ENCODE measurements at places on chromosomes 3 and 15.

- no peaks in the 10 kb centered on the region for H3K4me1 ChIP-seq
- H3K4me3 ChIP-seq, result no peak overlapping the region
- H3K27me3 ChIP-seq, result no peaks in the 10 kb centered on the region
- H3K27ac ChIP-seq, result no peak overlapping the region
- no peaks in the 10 kb centered on the region for H3K36me3 ChIP-seq
- no peak for DNase-seq
These were observed 173.3 kb upstream of the GAP43 start for GRCh38 chr3:115450036-115450435.

DNA sequence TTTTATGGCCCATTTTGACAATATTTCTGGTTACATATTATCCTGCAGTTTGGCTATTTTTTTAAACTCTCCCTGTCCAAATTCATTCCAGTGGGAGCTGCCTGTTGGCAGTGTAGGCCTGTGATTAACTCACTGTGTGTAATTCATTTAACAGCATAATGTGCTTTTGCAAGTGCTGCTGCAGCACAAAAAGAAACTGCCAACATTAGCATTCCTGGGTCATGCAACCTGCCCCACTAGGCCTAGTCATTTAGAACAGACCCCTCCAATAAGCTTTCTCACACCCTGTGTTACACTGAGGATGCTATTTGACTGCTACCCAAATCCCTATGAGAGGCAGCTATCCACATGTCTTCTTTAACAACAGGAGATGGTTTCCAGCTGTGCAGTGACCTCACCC, 251.2 kb upstream of the UBE2E2 start:
- H3K27me3 ChIP-seq, result no peaks in the 10 kb centered on the region
- H3K4me3 ChIP-seq, result no peak overlapping the region
- no peak overlapping the region for H3K27ac ChIP-seq

DNA sequence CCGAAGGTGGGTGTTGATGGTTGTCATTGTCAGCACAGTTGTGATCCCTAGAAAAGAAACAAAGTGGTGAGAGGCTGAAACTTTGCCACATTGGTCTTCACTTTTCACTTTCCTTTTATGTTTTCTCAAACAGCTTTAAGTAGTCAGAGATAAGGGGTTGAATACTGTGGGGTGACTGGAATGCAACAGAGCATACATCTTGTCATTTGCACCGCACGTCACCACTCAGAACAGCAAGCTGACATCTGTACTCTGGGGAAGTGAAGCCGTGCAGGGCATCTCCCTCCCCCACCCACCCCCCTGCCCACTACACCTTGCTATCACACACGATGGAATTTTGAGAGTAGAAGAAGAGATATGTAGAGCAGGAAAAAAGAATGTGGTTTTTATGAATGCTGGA, 211.7 kb downstream of the GABRB3 start:
- H3K27ac ChIP-seq, result no peak overlapping the region
- DNase-seq, result no peak
- no peaks in the 10 kb centered on the region for H3K4me1 ChIP-seq
- no peaks in the 10 kb centered on the region for H3K27me3 ChIP-seq
- H3K4me3 ChIP-seq, result no peak overlapping the region

GRCh38 chr3:15549846-15550245, 28.3 kb upstream of the COLQ start:
- no peaks in the 10 kb centered on the region for H3K4me1 ChIP-seq
- H3K4me3 ChIP-seq, result no peak overlapping the region
- H3K27me3 ChIP-seq, result no peaks in the 10 kb centered on the region
- no peaks in the 10 kb centered on the region for H3K36me3 ChIP-seq
- DNase-seq, result no peak

- H3K4me3 ChIP-seq, result no peak overlapping the region
- H3K27ac ChIP-seq, result no peak overlapping the region
- H3K4me1 ChIP-seq, result peaks cover under 1% of the 10 kb centered on the region
These were observed 6.0 kb downstream of the TADA3 start for GRCh38 chr3:9786209-9786739.

GRCh38 chr15:48337607-48338006, 6.4 kb downstream of the DUT start:
- DNase-seq, result no peak
- H3K27me3 ChIP-seq, result no peaks in the 10 kb centered on the region
- H3K4me3 ChIP-seq, result no peak overlapping the region
- peaks cover 6% of the 10 kb centered on the region for H3K36me3 ChIP-seq
- H3K4me1 ChIP-seq, result peaks cover 4% of the 10 kb centered on the region
- no peak overlapping the region for H3K27ac ChIP-seq

- no peaks in the 10 kb centered on the region for H3K27me3 ChIP-seq
- peaks cover 13% of the 10 kb centered on the region for H3K4me1 ChIP-seq
- H3K27ac ChIP-seq, result peak overlapping the region; percentile 9
- no peaks in the 10 kb centered on the region for H3K36me3 ChIP-seq
- peak; percentile 51 for DNase-seq
These were observed 60.1 kb downstream of the MGLL start for GRCh38 chr3:127762077-127762786.

GRCh38 chr3:115399750-115400149, 223.6 kb upstream of the GAP43 start:
- no peaks in the 10 kb centered on the region for H3K27me3 ChIP-seq
- no peaks in the 10 kb centered on the region for H3K36me3 ChIP-seq
- DNase-seq, result no peak
- no peaks in the 10 kb centered on the region for H3K4me1 ChIP-seq
- H3K27ac ChIP-seq, result no peak overlapping the region

DNA sequence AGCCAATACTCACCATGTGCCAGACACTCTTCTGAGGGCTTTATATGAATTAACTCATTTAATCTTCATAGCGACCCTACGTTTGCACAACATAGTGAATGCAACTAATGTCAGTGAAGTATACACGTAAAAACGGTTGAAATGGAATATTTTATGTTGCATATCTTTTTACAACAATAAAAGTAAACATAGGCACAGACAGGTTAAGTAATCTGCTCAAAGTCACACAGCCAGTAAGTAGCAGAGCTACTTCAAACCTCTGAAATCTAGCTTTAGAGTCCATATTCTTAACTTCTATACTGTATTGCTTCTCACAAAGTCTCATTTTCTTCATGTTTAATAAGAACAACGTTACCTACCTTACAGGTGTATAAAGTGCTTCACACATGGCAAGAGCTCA, 1.6 kb downstream of the SEC11A start:
- peaks cover 12% of the 10 kb centered on the region for H3K36me3 ChIP-seq
- no peak overlapping the region for H3K4me3 ChIP-seq
- H3K4me1 ChIP-seq, result peaks cover 9% of the 10 kb centered on the region
- no peaks in the 10 kb centered on the region for H3K27me3 ChIP-seq
- DNase-seq, result no peak

DNA sequence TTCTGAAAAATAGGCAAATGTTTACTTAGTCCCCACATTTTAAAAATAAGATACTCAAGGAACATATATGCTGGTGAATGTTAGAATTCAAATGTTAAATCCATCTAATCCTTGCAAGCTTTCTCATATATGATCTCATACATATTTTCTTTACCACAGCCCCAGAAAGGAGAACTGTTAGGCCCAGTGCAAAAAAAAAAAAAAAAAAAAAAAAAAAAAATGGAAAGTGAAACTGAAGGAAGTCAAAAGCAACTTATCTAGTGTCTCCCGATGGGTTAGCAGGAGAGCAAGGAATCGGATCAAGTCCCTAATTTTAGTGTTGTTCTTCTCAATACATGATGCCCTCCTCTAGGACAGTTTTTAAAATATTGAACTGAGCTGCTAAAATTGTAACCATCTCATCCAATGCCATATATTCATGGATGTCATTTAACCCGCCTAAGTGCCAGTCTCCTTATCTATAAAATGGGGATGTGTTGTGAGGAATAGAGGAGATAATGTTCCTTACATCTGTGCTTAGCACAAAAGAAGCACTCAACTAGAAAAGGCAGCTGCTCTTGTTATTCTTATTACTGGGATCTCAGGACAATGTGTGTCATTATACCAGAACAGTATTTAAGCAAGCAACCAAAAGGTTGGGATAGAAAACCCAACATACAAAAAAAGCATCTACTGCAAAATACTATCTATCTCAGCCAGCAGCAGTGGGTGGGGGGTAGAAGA, 279.7 kb downstream of the MAGI1 start:
- DNase-seq, result no peak
- H3K4me1 ChIP-seq, result peaks cover 2% of the 10 kb centered on the region
- no peak overlapping the region for H3K27ac ChIP-seq
- no peaks in the 10 kb centered on the region for H3K27me3 ChIP-seq

DNA sequence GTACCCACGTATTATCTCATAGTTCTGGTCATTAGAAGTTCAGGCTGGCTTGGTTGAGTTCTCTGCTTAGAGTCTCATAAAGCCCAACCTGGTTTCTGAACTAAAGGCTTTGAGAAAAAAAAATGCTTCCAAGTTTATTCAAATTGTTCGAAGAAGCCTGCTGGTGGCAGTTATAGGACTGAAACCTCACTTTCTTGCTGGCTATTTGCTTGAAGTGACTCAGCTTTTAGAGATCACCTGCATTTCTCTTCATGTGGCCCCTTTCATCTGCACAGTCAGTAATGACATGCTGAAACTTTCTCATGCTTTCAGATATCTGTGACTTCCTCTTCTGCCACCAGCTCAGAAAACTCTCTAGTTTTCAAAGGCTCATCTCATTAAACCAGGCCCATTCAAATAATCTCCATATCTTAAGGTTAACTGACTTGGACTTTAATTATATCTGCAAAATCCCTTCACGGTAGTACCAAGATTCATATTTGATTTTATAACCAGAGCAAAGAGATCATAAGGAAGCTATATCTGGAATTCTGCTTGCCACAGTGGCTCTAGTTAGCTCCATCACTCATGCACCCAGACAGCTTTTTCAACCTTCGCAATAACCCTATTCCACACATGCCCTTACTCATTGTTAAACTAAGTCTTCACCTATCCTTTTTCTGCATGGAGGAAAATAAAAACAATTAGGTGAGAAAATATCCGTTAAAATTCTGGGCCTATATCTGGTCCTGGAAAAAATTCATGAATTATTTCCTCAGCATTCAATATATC, 433.8 kb upstream of the CBLB start:
- no peaks in the 10 kb centered on the region for H3K4me1 ChIP-seq
- H3K27ac ChIP-seq, result no peak overlapping the region
- no peaks in the 10 kb centered on the region for H3K36me3 ChIP-seq
- no peaks in the 10 kb centered on the region for H3K27me3 ChIP-seq

DNA sequence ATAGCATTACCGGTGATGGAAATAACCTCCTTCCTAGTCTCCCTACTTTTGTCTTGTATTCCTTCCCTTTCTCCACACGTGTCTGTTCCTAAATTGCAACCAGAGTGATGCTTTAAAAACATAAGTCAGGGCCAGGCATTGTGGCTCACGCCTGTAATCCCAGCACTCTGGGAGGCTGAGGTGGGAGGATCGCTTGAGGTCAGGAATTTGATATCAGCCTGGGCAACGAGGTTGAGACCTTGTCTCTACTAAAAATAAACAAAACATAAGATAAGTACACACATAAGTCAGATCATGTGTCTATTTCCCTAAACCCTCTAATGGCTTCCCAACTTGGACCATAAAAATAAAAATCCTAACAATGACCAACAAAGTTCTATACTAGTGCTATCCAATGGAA, 18.4 kb downstream of the ARMC8 start:
- no peaks in the 10 kb centered on the region for H3K4me1 ChIP-seq
- H3K36me3 ChIP-seq, result no peaks in the 10 kb centered on the region
- H3K27me3 ChIP-seq, result no peaks in the 10 kb centered on the region
- H3K4me3 ChIP-seq, result no peak overlapping the region

DNA sequence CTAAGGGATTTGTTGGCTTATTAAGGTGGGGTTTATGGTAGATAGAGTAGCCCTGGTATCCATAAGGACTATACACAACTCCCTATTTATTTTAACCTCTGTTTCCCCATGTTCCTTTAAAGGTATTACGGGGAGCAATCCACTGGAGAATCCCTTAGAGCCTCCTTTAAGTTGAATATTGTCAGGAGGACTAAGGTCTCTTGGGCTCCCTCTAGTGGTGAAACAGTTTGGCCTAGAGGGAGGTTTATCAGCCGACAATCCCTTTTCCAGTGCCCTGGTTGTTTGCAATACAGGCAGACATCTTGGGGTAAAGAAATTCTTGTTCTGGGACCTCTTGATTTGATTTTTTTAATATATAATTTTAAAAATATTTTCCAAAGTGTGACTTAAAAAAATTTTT, 12.9 kb downstream of the OPA1 start:
- H3K4me1 ChIP-seq, result no peaks in the 10 kb centered on the region
- peak; percentile 55 for DNase-seq
- no peak overlapping the region for H3K4me3 ChIP-seq
- no peaks in the 10 kb centered on the region for H3K27me3 ChIP-seq
- no peak overlapping the region for H3K27ac ChIP-seq

GRCh38 chr3:16511681-16512434, 1.6 kb downstream of the RFTN1 start:
- peak overlapping the region; percentile 81 for H3K27ac ChIP-seq
- H3K27me3 ChIP-seq, result peaks cover 32% of the 10 kb centered on the region
- no peaks in the 10 kb centered on the region for H3K36me3 ChIP-seq
- H3K4me3 ChIP-seq, result no peak overlapping the region
- peaks cover 20% of the 10 kb centered on the region for H3K4me1 ChIP-seq

GRCh38 chr3:149575961-149576564, 81.8 kb downstream of the WWTR1 start:
- peak overlapping the region; percentile 83 for H3K27ac ChIP-seq
- H3K4me1 ChIP-seq, result peaks cover 22% of the 10 kb centered on the region
- no peak overlapping the region for H3K4me3 ChIP-seq
- no peaks in the 10 kb centered on the region for H3K36me3 ChIP-seq

- DNase-seq, result no peak
- peak overlapping the region; percentile 90 for H3K27ac ChIP-seq
- peaks cover 12% of the 10 kb centered on the region for H3K4me1 ChIP-seq
- no peaks in the 10 kb centered on the region for H3K36me3 ChIP-seq
These were observed 18.2 kb downstream of the PIF1 start for GRCh38 chr15:64807051-64807749.

- no peak overlapping the region for H3K4me3 ChIP-seq
- no peaks in the 10 kb centered on the region for H3K36me3 ChIP-seq
- DNase-seq, result no peak
- no peaks in the 10 kb centered on the region for H3K4me1 ChIP-seq
- H3K27me3 ChIP-seq, result no peaks in the 10 kb centered on the region
These were observed 456.5 kb downstream of the IL5RA start for GRCh38 chr3:2653706-2654105.

DNA sequence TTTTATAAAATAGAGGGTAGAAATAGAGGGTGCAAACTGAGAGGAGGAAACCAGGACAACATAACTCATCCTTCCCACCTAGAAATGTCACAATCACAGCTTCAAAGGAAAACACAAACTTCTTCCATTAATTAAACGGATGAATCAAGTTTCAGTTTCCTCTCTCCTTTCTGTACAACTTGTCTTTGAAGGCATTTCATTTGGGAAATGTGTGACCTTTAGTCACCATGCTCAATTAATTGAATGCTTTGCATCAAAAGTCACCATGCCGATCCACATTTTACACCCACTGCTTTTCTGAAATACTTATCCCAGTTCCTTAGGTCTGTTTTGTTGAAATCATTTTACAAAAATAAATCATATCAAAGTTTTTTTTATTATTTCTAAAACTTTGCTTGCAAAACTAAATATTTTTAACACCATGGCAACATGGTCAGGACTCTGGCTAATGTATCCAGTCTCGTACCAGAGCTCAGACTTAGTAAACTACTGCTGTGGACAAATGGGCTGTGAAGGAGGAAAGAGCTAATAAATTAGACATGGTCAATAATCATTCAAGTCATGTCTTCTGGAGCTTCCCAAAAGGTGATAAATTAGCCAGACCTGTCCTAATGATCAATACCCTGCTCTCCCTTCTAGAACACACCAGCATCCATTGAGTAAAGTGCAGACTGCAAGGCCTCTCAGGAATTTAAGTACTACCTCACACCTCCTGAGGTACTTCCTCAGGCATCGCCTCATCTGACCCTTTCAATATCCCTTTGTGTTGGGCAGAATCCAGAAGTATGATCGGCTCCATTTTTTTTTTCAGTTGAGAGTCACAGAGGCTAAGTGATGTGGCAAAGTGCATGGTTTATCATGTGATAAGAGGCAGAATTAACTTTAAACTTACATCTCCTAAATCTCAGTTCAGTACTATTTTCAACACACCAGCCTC, 161.3 kb downstream of the GREM1 start:
- H3K27ac ChIP-seq, result peak overlapping the region; percentile 39
- H3K27me3 ChIP-seq, result no peaks in the 10 kb centered on the region
- no peaks in the 10 kb centered on the region for H3K36me3 ChIP-seq
- DNase-seq, result no peak

Measured in transverse colon (tissue), 4 donors.